CD4-positive, alpha-beta T cell treated with Interleukin-2 at 100 ng/mL for 4 hours (primary cell): ENCODE measurements at places on chromosomes 3 and 15.

GRCh38 chr15:82979726-82980125, 6.3 kb upstream of the RAMAC start:
- DNase-seq: no peak

- DNase-seq: peak; percentile 29
Measured at GRCh38 chr3:69326855-69327300, 59.0 kb downstream of the FRMD4B start.

GRCh38 chr3:98026425-98027084, 8.6 kb downstream of the GABRR3 start:
- DNase-seq: no peak

DNA sequence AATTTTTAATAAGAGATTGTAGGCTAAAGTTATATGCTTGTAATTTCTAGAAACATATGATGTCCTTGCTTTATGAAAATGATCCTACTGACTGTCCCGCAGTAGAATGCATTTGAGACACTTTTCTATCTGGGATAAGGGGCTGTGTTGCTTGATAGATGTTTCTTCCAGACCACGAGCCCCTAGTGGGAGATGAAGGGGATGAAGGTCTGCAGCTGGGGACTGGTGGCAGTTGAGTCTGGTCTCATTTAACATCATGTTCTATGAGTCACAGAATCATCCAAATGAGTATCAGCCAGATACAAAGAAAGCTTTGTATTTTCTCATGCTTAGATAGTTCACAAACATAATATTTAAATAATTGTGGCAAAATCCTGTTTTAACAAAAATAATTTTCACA, 84.3 kb upstream of the PRTG start:
- DNase-seq: no peak

- no peak for DNase-seq
Measured at GRCh38 chr15:48392356-48392755, 61.1 kb downstream of the DUT start.

DNA sequence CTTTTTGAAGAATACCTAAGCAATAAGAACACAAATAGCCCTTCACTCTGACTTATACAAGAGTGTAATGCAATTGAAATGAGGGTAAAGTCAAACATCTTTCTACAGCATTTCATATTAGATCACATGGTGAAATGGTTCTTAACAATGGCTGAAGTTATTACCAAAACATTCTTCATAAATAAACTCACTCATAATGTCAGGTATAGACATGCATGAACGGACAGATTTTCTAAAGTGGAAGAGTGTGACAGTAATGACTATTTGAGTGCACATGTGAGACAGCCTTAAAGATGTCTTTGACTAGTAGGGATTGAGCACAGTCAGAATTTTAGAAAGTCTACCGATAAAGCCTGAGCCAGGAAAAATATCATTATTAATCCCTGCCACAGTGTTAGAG, 471.0 kb downstream of the ZPLD1 start:
- DNase-seq: no peak

DNA sequence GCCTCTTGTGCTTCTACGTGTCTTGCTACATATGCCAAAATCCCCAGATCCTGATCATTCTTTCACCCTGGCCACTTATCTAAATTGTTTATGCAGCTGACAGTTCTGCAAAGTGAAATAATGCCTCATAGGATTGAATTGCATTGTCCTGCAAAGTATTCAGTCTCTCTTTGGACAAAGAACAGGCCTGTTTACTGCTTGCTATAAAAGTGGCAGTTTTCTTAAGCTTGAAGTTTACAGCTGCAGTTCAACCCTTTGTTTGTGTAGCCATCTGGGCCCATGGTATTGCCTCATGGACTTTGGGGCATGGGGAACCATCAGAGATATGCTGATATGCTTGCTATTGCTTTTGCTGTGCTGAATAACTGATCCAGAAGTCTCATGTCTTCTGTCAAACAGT, 523.2 kb downstream of the OTOL1 start:
- DNase-seq: no peak

- DNase-seq: no peak
Measured at GRCh38 chr3:133851931-133852330, 43.8 kb downstream of the RAB6B start.

GRCh38 chr3:62554264-62554799, 181.0 kb upstream of the FEZF2 start:
- no peak for DNase-seq

DNA sequence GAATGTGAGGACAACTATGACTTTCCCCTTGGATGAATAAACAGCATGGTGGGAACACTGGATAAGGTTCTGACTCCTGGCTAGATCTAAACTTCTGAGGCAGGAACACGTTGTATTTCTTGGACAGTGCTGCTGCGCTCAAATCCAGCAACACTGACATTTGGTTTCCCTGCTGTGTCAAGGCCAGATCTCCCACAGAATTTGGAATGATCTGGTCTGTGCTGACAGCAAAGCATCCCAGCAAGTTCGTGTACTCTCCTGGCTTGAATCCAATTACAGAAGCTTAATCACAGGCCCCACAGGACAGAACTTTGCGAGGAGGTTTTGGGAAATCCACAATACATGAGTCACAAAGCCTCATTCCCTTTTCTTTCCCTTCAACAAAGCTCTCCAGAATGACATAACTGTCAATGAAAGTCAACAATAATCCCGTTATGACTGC, 92.5 kb downstream of the ADAMTS9 start:
- no peak for DNase-seq

GRCh38 chr3:100125161-100125938, 11.0 kb upstream of the FILIP1L start:
- no peak for DNase-seq

- no peak for DNase-seq
Measured at GRCh38 chr3:21409401-21409800, 341.6 kb downstream of the ZNF385D start.

DNA sequence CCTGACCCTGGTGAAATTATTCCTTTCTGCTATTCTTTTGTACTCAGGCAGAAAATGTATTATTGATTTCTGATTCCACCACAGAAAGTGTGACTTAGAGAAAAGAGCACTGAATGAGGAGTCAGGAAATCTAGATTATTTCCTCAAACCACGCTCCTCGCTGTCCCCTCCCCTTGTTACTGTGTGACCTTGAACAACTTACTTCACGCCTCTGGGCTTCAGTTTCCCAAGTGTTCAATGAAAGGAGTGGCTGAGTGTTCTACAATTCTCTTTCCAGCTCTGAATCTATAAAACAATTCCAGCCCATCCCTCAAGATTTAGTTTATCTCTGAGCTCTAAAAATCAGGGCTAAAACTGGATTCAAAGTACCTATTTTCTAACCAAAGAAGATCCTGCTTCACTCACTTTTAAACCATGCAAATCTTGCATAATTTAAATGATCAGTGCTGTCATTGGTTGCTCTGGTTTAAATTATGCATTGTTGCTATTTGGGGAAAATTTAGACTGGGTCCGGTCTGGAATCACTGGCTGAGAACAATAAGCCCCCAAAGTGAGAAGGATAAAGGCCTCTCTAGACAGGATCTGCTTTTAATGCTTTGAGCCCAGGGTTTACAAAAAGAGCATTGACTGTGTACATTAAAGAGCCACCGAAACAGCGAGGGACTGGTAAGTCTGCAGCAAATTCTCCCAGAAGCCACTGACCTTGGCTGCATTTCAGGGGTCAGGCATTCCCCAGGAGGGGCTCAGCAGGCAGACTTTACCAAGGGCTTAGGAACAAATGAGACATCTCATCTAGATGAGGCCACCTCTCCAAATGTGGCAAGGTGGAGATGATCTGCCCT, 3.2 kb downstream of the TNIK start:
- DNase-seq: no peak

GRCh38 chr3:127889461-127889863, 25.6 kb upstream of the KBTBD12 start:
- DNase-seq: no peak

GRCh38 chr15:27067175-27067574, 96.2 kb downstream of the GABRG3 start:
- no peak for DNase-seq

DNA sequence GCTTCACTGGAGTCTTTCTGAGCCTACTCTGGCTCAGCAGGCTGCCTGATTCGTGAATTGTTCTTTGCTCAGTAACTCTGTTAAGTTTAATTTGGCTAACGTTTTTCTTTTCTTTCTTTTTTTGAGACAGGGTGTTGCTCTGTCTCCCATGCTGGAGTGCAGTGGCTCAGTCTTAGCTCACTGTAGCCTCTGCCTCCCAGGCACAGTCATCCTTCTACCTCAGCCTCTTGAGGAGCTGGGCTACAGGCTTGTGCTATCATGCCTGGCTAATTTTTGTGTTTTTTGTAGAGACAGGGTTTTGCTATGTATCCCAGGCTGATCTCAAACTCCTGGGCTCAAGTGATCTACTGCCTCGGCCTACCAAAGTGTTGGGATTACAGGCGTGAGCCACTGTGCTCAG, 165.0 kb downstream of the PEX5L start:
- no peak for DNase-seq

GRCh38 chr3:18127174-18127858, 297.8 kb downstream of the SATB1 start:
- DNase-seq: no peak

GRCh38 chr3:187975561-187976364, 178.2 kb upstream of the LPP start:
- DNase-seq: no peak

DNA sequence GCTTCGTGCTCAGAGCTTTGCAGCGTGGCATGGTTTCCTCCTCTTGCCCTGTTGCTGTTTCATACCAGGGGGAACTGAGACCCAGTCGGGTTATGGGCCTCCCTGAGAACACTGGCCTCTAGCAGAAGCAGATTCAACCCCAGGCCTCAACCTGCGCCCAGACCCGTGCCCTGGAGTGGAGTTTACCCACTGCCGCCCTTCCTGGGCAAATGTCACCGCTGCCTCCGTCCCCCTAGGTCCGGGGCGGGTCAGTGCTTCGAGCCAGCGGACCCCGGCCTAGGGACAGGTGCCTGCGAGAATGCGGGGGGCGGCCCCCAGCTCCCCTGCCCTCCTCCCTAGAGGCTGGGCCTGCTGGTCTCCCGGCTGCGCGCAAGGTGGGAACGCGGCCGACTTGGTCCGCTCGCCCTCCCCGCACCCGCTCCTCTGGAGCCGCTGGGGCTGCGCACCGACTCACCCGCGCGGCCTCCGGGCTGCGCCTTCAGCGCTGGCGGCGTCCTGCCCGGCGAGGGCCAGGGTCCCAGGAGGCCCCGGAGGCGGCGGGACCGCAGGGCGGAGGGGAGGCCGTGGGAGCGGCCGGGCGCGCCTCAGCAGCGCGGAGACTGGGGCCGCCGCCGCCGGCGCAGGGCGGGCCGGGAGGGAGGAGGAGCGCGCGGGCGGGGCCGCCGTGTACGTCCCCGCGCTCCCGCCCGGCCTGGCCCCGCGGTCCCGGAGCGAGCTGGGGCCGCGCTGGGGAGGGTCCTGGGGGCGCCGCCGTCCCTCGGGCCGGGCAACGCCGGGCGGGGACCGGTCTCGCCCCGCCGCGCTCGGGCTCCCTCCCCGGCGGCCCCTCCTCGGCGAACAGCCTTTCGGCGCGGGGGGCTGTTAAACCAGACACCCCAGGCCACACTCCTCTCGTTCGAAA, at the start of gene PIGZ:
PIGZ (minus strand) TSS at position 601 of the 901 bp plus-strand sequence. CDS start 16,802 bp downstream, outside the sequence.
- DNase-seq: peak; percentile 22

GRCh38 chr3:84547971-84548970, 410.5 kb upstream of the CADM2 start:
- DNase-seq: no peak

GRCh38 chr15:99123713-99124451, 19.0 kb downstream of the SYNM start:
- no peak for DNase-seq

- DNase-seq: no peak
Measured at GRCh38 chr3:134332344-134332743, 41.9 kb downstream of the AMOTL2 start.

GRCh38 chr3:4930501-4930900, 48.7 kb upstream of the BHLHE40 start:
- no peak for DNase-seq

GRCh38 chr3:182728238-182728637, 65.1 kb upstream of the ATP11B start:
- no peak for DNase-seq

- no peak for DNase-seq
Measured at GRCh38 chr15:31499953-31500765, 173.5 kb downstream of the KLF13 start.

GRCh38 chr3:183824761-183825455, 469 bp downstream of the MAP6D1 start:
- DNase-seq: no peak

DNA sequence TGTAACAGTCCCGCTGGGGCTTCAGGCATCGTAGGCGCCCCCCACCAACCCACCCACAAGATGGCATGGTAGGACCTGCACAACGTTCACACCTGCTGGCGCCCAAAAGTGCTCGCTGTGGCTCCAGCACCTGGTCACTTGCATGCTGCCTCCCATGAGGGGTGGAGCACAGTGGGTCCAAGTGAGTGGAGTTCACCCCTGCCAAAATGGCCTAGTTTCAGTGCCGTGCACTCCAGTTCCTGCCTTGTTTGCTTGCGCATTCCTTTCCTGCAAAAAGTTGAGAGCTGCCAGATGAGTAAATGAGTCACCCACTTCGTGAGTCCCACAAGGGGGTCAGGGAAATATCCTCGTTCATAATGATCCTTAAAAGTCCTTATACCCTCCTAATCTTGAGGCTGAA, 788.7 kb upstream of the DPPA4 start:
- DNase-seq: no peak

DNA sequence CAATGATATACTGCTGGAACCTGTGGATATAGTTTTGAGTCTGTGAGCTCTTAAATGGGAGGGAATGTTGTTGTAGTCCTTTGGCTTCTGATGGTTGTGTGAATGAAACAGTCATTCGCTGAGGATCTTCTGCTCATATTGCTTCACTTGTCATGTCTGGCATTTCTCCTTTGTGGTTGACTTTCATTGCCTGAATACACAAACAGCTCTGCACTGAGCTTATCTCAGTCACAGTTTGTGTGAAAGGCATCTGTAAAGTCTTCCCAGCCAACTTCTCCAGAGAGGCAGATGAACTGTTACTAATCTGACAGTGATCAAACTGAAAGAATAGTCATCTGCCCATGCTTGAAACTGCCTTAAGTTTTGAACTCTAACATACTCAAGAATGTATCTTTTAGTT, 59.8 kb downstream of the TMED3 start:
- DNase-seq: no peak

- no peak for DNase-seq
Measured at GRCh38 chr3:191688756-191689433, 227.9 kb downstream of the PYDC2 start.
